Activated effector memory CD4-positive, alpha-beta T cell treated with Interleukin-2 at 50 U/mL for 16 hours (primary cell): ENCODE measurements at places on chromosomes 2 and 18.
A peak's percentile ranks its signal among the peaks of the same experiment; 100 is the strongest.

DNA sequence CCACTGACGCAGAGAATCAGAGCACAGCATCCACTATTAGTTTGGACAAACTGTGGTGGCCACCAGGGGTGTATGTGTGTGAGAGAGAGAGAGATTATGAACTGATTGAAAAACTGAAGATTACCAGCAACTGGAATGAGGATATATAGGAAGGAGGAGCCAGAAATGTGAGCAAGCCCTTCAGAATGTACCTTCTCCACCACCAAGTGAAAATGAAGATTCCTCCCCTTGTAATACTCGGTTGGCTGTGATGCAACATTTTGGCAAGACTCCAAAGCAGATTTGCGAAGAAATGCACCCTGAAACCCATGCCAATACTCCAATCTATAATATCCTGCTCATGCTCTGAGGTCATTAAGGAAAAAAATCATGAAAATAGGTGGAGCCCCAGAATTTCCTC, 121.2 kb upstream of the SLC35G4 start:
- no peak for DNase-seq

DNA sequence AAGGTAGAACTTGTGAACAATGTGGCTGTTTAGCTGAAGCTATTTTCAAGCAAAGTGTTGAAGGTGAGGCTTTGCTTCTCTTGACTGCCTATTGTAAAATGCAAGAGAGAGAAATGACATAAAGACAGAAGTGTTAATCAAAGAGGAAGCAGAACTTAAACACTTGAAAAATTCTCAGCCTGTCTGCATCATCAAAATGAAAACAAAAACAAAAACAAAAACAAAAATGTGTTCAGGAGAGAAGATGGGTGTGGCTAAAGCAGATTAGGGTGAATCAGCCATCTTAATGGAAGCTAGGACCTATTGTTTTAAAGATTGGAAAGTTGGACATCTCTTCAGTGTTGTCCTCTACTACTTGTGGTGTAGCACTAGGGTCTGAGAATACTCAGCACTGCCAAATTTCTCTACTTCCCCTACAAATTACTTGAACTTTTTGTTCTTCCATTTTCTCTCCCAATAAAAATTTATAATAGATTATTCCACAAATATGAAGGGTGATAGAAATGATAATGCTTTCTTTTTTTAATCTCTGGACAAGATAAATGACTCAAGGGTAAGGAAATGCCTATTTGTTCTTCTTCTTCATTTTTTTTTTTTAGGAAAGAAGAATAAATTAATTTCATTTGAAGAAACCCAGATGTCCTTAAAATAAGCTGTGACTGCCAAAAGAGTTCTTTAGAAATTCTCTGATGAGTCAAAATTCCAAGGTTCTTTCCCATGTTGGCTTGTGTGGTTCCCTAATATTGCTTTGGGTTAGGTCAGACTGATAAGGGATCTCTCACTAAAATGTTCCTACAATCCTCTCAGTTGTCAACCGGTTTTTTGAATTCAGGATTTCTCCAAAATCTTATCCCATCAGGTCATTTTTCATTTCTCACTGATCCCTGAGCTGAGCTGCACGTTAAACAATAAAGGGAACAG, 571.2 kb upstream of the ZEB2 start:
- DNase-seq, result no peak

DNA sequence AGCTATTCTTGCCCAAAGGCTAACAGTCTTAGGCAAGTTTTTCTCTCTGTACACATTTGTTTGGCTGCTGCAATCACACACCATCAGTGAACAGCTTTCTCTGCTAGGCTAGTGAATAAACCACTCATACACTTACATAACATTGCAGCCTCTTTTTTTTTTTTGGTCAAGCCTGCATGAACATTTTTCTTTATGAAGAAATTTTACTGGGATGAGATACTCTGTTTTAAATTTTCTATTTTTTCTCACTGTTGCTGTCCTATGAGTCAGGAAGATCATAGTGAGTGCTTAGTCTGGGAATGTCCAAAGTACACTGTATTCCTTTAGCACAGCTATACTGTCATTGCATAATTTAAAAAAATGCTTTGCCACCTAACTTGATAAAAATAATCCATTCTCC, 58.5 kb downstream of the ROCK1 start:
- DNase-seq, result no peak

DNA sequence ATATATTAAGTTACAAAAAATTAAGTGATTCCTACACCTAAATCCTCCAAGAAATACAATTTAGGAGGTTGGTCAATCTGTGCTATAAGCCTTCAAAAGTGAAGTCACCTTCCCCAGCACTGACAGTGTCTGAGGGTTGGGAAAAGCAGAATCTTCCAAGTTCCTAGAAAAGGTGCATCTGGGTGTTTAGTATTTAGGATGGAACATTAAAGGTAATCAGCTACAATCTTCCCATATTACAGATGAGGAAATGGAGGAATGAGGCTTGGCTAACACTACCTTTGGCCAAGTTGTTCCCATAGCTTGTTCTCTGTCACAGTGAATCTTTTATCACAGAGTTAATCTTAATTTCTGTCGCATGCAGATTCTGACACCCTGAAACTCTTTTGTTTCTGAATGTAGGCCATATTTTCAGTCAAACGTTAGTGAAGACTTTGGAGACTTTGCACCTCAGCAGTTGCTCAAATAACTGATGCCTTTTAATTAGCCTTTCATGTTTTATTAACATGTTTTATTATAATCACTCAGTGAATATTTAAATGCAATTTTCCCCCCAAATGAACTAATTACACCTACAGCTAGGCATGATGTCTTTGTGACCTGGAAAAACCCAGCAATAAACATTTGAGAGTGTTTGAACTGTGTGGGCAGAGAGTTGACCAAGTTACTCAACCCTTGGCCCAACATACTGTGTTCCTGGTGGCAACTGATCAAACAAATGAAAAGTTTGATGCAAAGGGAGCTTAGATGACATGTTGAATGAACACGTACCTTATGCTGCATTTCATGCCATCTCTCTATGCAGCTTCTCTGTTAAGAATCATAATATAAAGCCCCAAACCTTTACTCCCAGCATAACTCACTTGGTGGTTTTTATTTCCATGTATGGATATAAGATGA, 17.6 kb downstream of the FN1 start:
- no peak for DNase-seq

GRCh38 chr2:237147317-237147716, 61.6 kb downstream of the COPS8 start:
- no peak for DNase-seq

- no peak for DNase-seq
These were observed 40.6 kb downstream of the GPD2 start for GRCh38 chr2:156476850-156477206.

DNA sequence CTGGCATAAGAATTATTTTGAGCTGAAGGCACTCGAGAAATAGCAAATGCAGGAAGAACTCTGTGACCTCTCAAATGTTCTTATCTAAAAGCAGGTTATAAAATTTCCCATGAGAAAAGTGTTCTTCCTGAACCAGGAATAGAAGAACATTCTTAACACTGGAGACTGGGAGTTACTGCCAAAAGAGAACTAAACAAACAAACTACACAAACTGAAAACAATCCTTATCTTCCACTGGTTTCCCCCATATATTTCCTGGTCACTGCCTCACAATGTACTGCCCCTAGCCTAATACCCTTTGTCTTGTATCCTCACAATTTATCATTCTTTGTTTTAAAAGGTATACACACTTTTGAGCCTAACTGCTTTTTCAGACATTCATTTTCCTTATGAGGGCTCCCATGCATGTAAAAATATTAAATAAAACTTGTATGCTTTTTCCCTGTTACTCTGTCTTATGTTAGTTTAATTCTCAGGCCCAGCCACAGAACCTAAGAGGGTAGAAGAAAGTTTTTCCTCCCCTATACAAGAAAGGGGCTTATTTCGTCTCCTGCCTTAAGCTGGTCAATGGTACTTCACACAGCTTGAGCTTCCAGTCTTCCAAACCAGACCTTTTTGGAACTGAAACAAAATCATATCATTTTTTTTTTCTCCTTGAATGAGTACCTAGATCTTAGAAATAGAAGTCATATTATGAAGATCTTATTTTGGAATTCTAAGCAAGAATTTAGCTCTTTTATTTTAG, 110.6 kb downstream of the MSTN start:
- DNase-seq, result no peak

GRCh38 chr2:161161074-161161706, 962 bp downstream of the TANK start:
- DNase-seq, result no peak

DNA sequence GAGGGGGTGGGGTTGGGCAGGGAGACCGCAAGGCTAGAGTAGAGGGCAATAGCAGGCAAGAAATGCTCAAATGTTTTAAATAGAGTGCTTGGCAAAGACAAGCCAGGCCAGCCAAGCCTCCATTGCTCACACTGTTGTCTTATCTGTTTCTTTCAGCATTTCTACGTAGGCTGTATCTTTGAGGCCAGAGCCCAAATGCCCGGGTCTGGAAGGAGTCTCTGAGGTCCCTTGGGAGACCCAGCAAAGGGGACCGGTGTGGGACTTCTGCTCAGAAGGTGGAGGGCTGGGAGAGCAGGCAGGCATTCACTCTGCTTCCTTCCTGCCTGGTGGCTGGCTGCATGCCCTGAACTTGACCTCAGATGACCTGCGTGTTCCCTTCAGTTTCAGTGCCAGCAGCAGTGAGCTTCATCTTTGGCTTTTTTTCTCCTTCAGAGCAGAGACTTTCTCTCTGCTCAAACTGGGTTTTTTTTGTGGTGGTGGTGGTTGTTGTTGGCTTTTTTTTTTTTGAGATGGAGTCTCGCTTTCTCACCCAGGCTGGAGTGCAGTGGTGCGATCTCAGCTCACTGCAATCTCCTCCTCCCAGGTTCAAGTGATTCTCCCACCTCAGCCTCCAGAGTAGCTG, 13.7 kb upstream of the TET3 start:
- DNase-seq, result peak; percentile 45

- no peak for DNase-seq
These were observed 30.0 kb upstream of the KLHL14 start for GRCh38 chr18:32802591-32803451.

DNA sequence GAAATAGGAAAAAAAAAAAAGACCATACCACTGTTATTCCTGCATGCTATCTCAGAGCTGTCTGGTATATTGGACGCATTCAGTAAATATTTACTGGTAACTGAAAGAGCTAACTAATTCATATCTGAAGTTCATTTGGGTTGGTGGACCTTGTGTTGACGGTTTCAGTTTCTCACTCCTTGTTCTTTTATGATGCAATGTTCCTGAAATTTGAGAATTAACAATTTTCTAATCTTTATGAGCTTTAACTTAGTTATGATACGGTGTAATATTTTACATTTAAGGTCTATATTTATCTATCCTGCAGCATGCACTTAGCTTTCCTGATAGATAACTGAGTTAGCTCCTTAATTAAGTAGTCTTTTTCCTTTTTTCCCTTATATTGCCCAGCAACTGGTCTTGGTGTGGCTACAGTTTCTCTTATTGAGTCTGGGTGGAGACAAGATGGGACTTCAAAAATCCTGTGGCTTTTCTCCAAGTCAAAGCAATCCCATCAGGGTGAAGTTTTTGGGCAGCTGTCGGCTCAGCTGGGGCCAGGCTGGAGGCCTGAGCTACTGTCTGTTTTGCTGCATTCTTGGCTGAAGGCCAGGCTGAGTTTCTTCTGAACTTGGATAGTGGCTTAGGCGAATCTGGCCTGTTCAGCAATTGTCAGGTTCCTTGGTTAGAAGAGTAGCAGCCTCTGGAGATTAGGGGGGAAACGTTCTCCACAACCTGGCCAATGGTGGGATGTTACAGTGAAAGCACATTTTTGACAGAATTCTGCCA, 78.4 kb upstream of the MEX3C start:
- DNase-seq, result no peak

DNA sequence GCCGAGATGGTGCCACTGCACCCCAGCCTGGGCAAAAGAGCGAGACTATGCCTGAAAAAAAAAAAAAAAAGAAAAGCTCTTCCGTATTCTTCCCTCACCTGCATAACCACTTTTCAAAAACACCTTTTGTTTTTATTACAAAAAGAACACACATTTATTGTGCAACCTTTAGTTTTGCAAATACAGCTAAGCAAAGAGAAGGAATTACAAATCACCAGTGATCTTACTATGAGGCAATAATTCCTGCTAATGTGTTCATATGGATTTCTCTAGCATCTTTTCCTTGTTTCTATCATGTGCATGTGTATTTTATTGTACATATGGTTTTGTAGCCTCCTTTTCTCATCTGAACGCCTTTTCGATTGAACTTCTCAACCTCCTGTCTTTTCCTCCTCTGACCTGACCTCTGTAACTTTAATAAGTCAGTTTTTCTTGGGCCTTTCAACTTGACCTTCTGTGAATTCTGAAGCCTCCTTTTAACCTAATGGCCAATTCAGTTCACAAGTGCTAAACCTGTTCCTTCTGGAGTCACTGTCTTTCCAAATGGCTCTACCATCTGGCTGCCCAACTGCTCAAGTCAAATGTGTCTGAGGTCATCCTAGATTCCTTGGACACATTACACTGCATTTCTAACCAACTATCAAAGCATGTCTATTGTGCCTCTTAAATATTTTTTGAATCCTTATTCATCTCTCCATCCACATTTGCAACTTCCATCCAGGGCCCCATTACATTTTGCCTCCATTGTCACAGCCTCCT, 59.1 kb upstream of the DAPL1 start:
- no peak for DNase-seq

DNA sequence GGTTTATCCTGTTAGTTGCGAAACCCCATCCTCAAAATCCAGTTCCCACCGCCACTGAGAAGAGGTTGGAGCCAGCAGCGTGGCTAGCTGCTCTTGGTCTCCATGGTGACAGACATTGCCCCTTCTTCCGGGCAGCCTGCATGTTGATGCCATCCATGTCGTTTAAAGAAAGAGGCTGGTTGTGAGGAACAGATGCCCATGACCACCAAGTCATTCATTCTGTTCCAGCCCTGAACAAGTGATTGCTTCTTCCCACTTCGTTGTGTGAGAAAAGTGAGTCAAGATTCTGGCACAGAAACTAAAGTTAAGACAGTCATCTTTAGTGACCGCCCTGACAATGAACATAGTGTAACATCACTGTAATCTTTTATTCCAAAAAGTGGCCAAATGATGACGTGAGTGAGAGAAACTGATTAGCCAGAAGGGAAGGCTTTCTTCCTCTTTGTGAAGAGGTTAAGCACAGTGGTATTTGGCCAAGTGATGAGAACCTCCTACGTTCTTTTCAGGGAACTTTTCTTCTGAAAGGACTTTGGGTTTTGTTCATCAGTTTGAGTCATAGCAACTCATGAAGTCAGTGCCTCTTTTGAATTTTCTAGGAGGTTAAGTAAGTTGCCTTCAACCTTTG, 272.5 kb downstream of the GALR1 start:
- no peak for DNase-seq

- DNase-seq, result no peak
These were observed 706.0 kb downstream of the KCNJ3 start for GRCh38 chr2:155404433-155405002.

GRCh38 chr18:54257015-54257414, 12.3 kb upstream of the POLI start:
- DNase-seq, result no peak

GRCh38 chr18:59505356-59505755, 146.3 kb upstream of the LMAN1 start:
- DNase-seq, result no peak

GRCh38 chr2:58130238-58130637, 83.6 kb downstream of the VRK2 start:
- DNase-seq, result no peak

DNA sequence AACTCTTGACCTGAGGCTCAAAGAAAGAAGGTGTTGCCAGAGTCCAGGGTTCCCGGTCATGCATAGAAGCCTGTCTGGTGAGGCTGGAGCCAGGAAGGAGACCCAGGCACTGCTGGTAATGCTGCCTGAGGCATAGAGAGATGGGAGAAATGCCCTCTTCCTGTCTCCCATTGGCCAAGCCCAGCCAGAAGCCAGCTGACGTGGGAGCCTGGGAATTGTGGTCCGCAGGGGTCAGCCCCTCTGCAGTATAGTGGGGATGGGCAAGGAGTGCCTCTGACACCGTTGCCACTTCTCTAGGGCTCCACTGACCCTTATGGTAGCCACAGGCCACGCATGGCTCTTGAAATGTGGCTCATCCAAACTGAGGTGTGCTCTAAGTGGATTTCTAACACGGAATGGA, 95.7 kb downstream of the CTIF start:
- DNase-seq, result no peak
